ENCODE measurements at places on chromosomes 3 and 15. TPM values are rescaled to one million over a fixed set of nuclear protein-coding genes. Genes with fewer than 3 reads are reported as not detected.
A peak's percentile ranks its signal among the peaks of the same experiment; 100 is the strongest.

GPR149 gene
- total RNA-seq: not detected

CHRM5 gene
- total RNA-seq: not detected

C3orf80 gene
- total RNA-seq: 1.3 TPM

- DNase-seq: peak; percentile 96
Measured at GRCh38 chr15:94230883-94231722, at the start of gene MCTP2. MCTP2 (plus strand) TSS chr15:94231561; CDS start chr15:94298266, 66,705 bp downstream.

DNA sequence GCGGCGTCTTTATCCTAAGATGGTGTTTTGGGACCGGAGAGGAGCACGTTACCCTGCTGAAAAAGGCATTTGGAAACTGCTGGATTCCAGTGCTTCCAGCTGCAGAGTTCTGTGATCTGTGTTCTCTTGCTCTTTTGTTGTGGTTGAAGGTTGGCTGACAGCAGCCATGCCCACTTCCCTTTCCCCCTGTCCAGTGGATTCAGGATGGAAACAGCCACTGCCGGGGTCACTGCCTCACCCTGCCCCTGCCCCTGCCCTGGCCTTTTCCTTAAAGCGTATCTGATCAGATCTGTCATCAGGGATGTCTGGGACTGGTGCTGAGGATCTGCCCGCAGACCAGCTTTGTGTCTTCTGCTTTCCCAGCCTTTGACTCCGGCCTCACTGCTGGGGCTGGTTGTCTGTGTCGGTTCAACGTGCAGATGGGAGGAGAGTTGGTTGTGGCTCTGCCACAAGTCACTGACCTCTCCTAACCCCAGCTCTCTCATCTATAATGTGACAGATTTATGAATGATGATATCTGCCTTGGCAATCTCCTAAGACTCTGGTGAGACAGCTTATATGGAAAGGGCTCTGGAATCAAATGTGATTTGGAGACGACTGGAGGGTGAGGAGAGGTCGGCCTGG lies 219.4 kb upstream of the BHLHE40 start:
- DNase-seq: no peak

DNA sequence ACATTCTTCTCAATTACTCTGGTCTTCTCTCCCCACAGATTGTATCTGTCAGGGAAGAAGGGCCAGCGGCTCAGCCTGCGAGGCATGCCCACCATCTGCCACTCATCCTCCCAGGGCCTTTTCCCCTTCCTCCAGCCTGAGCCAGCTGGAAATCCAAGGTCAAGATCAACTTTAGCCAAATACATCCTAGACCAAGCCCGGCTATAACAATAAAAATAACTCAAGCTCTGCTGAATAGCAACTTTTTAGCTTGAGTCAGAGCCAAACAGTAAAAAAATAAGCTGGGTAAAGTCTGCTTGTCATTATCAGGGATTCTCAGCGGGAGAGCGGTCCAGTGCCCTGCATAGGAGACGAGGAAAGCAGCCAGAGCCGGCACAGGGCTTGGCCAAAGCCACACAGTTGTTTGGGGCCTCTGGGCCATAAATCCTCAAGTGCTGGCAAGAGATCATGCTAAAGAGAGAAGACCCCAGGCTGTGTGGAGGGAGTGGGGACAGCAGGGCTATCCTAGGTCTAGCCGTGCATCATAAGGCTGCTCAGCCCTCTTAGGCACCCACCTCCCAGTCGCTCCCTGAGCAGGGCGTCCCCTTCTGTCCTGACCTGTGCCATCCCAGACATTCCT lies 76.2 kb upstream of the HERC1 start:
- no peak for DNase-seq
